Lower lobe of right lung (tissue), 2 donors: ENCODE measurements at places on chromosomes 5 and 9. TPM values are rescaled to one million over a fixed set of nuclear protein-coding genes. Genes with fewer than 3 reads are reported as not detected.

DNA sequence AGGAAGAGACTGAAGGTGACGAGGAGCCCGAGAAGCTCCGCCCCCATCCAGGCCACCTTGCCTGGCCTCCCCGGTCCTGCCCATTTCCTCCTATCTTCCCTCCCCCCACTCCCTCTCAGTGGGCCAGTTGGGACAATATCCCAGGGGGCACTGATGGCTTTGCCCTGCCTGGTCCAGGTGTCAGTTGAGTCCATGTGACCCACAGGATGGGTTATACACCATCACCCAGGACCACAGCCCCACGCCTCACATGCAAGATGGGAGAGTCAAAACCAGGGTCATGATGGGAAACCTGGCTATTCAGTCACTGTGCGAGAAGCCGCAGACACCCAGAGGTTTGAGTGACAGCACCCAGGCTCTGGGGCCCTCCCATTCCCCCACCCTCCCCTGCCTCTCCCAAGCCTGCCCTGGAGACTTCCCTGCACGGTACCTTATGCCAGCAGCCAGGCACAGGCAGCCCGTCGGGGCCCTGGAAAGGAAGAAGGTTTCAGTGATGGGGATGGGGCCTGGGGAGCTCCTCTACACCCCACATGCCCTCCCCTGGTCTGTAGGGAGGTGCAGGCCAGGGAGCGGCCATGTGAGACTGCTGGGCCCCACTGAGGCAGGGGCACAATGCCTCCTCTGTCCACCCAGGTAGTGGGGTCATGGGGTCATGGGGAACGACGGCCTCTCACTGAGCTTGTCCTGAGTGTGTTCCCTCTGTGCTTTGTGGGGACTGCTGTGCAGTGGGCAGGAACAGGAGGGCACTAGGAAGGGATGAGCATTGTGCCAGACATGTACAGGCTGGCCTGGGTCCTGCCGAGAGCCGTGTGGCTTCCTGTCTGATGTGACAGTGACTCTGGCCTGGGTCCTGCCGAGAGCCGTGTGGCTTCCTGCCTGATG is 6.3 kb upstream of the PHYKPL start:
- DNase-seq: peak; percentile 45

CYLC2 gene
- not detected for total RNA-seq

GRCh38 chr9:16180546-16180945 is 627.7 kb downstream of the CCDC171 start:
- DNase-seq: no peak

GRCh38 chr5:123421773-123422172 is 1.4 kb downstream of the CEP120 start:
- DNase-seq: no peak

CATSPER3 gene
- 0.68 TPM for total RNA-seq

PCDHGB7 gene
- 15.9 TPM for total RNA-seq

DNA sequence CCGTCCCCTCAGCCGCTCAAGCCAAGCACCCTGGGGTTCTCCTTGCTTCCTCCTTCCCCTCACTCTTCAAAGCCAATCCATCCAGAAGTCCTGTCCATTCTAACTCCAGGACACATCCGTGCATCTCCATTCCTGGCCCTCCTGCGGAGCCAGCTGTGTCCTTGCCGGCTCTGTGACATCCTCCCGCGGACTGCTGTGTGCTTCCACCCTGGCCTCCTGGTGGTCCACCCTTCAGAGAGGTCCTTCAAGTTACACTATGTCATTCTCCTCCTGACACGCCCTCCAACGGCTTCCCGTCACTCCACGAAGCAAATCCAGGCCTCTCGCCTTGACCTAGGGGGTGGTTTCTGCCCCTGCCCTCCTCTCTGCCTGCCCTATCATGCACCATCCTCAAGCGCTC is 13.0 kb upstream of the SCGB3A1 start:
- DNase-seq: peak; percentile 20

RUSC2 gene
- total RNA-seq: 23.6 TPM

- no peak for DNase-seq
Measured at GRCh38 chr9:135110416-135110815, 22.9 kb downstream of the OLFM1 start.

DNA sequence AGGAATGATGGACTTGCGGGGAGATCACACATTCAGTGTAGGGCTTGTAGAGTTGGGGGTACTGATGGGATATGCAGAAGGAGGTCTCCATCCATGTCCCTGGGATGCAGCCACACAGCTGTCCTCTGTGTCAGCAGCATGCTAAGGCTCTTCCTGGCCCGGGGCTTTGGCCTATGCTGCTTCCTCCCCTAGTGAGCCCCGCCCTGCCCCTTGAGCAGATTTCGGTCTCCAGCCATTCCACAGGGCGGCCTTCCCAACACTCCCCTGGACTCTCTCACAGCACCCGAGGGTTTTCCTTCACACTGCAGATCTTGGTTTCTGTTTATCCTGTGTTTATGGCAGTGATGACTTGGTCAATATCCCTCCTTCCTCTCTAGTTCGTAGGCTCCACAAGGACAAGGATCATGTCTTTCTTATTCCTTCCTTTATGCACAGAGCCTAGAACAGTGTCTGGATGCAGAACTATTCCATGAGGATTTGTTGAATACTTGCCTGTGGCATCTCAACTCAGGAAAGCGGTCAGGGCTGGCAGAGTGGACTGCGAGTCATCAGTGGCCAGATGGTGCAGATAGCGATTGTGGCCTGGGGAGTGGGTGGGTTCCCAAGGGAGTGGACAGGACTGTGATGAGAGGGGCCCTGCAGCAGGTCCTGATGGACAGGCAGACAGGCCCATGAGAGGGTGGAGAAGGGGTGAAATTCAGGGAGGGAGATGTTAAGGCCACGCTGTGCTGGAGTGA is 114.2 kb downstream of the RGS3 start:
- DNase-seq: peak; percentile 55

- no peak for DNase-seq
Measured at GRCh38 chr9:6781476-6781875, 23.7 kb downstream of the KDM4C start.

PHF24 gene
- 1.3 TPM for total RNA-seq

CSF1R gene
- 78.2 TPM for total RNA-seq

- no peak for DNase-seq
Measured at GRCh38 chr5:55502759-55503158, 32.0 kb downstream of the PLPP1 start.

- peak; percentile 46 for DNase-seq
Measured at GRCh38 chr9:137365056-137365455, 57.9 kb downstream of the EXD3 start.
